ENCODE measurements at places on chromosomes 4 and X. TPM values are rescaled to one million over a fixed set of nuclear protein-coding genes. Genes with fewer than 3 reads are reported as not detected.

The MID2 gene
- 15.1 TPM for total RNA-seq

The CLDN2 gene
- not detected for total RNA-seq

The NLGN3 gene
- 0.12 TPM for total RNA-seq

The UGT2B15 gene
- not detected for total RNA-seq

The MAGEA2 gene
- not detected for total RNA-seq
